ENCODE measurements at places on chromosomes 3 and 15. TPM values are rescaled to one million over a fixed set of nuclear protein-coding genes. Genes with fewer than 3 reads are reported as not detected.

Gene TMEM87A
- 29.6 TPM for total RNA-seq

Gene LRRC31
- total RNA-seq: not detected

Gene ITPKA
- 1.1 TPM for total RNA-seq

Gene ATXN7
- total RNA-seq: 21.5 TPM

- no peak for DNase-seq
Observed at GRCh38 chr15:48643776-48644466, 1.6 kb downstream of the FBN1 start.

GRCh38 chr3:31701286-31701685 lies 168.6 kb downstream of the STT3B start:
- DNase-seq: no peak

- DNase-seq: no peak
Observed at GRCh38 chr3:152176241-152176640, 92.5 kb upstream of the MBNL1 start.

GRCh38 chr3:189962466-189962865 lies 158.2 kb downstream of the P3H2 start:
- DNase-seq: no peak

DNA sequence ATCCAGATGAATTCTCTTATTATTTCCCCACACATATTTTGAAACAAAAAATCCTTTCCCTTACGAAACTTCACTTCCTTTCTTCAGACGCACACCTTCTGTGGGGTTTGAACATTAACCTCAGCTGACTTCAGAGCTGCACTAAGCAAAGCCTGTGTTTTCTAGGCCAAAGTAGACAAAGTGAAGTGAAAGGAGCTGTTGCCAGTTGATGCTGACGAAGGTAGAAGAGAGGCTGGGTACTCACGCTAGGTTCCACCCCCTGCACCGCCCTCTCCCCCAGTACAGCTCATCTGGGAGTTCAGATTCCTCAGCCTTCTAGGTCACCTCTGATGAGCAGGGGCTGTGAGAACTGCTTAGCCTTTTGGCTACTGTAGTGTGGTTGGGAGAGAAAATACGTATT lies 24.1 kb downstream of the DUT start:
- no peak for DNase-seq

GRCh38 chr3:138827222-138827621 lies 7.5 kb downstream of the PIK3CB start:
- DNase-seq: no peak

GRCh38 chr3:168859143-168859542 lies 763.4 kb upstream of the GOLIM4 start:
- DNase-seq: no peak

GRCh38 chr15:53522991-53523390 lies 236.5 kb downstream of the WDR72 start:
- DNase-seq: no peak

DNA sequence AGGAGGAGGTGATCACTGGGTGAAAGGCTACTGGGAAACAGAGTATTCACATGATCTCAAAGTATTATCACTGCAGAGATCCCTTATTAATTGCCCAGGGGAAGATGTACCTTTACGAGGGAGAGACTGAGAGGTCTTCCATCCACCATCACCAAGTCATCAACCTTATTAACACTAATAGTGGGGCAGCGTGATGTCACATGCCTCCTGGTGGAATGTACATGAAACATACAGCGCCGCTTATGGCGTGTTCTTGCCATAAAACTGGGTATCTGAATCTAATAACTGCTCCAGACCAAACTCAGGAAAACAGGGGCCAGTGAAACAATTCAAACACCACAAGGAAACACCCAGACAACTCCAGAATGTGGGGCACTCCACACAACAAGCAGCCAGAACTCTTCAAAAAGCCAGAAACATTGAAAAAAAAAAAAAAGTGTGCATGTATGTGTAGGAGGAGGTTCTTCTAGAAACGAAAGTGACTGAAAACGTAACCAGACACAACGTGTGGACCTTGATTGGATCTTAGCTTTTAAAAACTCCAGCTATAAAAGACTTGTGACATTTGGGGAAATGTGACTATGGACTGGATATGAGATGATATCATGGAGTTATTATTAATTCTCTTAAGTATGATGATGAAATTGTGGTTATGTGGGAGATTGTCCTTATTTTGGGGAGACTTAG lies 4.6 kb downstream of the STIMATE start:
- no peak for DNase-seq

- DNase-seq: no peak
Observed at GRCh38 chr3:185586686-185587039, 568 bp downstream of the SENP2 start.

DNA sequence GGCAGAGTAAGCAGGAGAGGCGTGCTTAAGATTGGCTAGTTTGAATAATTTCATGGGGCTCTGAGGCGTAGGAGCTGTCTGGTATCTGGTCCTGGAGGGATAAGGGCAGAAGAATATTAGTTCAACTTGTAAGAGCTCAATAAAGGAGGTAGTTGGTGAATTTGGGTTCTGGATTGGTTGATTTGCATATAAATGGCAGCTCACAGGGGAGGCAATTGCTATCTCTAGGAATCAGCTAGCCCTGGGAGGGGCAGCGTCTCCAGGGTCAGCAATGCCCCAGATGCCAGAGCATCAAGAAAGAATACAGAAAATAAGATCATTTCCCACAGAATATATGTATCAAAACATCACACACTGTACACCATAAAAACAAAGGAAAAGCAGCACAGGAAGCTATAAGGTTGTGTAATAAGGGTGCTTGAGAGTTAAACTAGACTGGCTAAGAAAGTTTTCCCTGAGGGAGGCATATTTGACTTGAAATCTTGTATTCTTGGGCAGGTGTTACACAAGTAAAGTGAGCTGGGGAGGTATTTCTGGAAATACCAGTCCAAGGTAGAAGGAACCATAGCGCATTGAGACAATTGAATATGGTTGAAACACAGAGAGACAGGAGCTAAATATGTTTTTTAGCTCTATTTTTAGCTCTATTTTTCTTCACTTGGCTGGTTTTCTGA lies 6.1 kb downstream of the MOBP start:
- DNase-seq: no peak

DNA sequence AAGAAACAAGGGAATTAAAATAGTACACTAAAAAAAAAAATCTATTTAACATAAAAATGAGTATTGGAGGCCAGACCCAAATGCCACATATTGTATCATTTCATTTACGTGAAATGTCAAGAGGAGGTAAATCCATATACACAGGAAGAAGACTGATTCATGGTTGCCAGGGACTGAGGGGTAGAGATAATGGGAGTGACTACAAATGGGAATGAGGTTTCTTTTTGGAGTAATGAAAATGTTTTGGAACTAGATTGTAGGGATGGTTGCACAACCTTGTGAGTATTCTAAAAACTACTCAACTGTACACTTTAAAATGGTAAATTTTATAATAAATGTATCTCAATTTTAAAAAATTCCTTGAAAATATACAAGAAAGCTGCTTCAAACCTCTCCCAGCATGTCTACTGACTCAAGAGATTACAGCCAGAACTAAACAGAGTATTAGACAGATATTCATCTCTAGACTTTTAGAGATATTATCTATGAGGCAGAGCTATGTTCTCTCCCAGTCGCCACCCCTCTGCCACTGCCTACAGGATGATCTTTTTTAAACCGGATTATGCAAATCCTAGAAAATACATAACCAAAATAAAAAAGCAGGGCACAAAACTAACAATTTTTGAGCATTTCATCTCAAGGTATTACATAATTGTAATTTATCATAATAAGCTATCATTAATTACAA lies 6.2 kb downstream of the HLTF start:
- DNase-seq: no peak
